Activated T-cell treated with anti-CD3 and anti-CD28 coated beads for 4 hours (primary cell): ENCODE measurements at places on chromosomes 4 and X.

GRCh38 chr4:38523524-38524448 is 140.2 kb upstream of the KLF3 start:
- no peak for DNase-seq

DNA sequence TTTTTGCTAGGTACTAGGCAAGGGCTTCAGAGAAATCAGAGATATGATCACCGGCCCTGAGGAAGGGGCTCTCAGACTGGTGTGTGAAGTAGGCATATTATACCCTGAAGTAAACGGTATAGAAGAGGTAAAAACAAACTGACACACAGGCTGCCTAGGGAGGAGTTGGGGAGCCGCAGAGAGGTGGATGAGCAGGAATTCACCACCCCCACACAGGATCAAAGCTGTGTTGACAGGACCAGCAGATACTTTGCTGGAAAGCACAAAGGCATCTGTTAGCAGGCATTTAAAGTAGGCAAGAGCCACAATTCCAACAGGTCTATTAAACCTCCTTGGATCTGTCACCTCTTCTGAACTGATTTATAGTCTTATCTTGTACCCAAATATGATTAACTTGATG is 71.8 kb upstream of the GPR34 start:
- DNase-seq: no peak

- no peak for DNase-seq
These were observed 945.3 kb upstream of the GRIA3 start for GRCh38 chrX:122238801-122239200.

GRCh38 chr4:19193274-19193981 is 1058.3 kb upstream of the SLIT2 start:
- no peak for DNase-seq

GRCh38 chr4:70818921-70819320 is 20.8 kb downstream of the GRSF1 start:
- DNase-seq: no peak

DNA sequence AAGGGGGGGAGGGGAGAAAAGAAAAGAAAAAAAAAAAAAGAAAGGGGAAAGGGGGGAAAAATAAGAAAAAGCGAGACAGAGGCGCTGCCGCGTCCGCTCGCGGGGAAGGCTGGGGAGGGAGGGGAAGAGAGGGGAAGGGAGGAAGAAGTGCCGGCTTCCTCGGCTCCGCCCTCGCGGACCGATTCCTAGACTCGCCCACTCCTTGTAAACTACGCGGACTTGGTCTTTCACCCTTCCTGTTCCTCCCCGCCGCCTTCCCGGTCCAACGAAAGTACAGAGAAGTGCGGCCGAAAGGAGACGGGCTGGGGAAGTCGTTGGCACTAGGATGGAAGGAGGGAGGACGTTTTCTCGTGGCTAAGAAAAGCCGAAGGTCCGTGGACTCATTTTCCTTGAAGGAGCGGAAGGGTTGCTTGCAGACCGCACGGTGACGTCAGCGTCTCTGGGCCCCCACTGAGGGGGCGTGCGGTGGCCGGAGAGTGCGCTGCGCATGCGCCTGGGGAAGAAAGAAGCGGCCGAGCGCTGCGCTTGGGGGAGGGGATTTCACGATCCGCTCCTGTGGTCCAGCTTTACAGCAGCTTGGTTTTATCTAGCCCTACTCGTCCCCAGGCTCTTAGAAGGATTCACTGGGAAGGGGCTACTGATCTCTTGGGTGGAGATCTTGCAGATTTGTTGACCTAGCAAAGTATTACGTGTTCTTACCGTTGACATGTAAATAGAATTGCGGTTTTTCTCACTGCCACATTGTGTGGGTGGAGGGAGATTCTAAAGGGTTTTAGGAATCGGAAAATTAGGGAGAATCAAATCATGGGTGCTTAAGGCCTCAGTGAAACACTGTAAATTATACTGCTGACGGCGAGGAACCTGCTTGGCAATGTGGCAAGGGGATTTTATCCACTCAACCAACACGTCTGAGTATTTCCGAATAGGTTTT is at the start of gene CCNI:
CCNI (minus strand) TSS at position 121 of the 931 bp plus-strand sequence. CDS start 9,627 bp downstream, outside the sequence.
- DNase-seq: peak; percentile 84

DNA sequence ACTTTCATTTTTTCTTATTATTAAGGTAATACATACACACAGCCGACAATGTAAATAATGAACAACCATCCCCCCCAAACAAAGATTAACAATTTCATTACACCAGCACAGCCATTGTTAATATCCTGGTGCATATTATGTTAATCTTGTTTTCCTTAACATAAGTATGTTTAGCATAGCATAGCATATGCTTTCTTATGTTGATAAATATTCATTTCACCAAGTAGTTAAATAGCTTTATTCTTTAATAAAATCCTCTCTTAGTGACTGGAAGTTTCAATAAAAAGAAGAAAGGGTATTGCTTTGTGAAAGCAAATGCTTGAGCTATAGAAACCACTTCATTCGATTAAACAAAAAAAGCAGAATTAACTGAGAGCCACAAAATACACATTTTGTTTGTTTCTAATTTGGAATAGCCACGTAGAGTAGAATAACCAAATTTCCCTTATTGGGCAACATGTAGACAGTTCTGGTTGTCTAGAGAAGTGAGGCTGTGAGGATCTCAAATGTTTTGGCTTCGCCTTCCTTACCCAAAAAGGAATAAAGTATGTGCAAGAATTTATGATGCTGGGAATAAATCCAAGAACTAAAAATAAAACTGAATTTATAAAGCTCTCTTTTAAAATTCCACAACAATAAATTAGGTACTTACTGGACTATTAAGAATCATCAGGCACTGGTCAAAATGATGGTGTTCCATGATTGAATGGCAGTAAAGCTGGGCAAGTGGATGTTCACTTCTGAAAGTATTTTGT is 118.0 kb downstream of the PDE5A start:
- no peak for DNase-seq

GRCh38 chrX:24034485-24034884 is 7.5 kb upstream of the KLHL15 start:
- DNase-seq: no peak

DNA sequence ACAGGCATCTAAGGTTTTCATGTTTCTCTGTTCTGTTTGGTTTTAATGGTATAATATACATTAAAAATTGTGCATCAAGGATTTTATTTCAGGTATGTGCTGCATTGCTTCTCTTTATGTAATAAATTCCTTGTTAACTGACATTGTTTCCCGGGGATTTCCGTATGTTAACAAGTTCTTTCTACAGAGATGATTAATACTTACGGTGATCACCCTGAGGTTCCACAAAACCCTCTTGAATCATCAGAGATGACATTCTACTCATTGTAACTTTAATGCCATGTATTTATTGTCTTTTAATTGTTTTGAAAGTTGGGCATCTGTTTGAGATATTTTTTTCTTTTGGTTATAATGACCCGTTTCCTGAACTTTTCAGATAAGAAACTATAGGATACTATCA is 37.5 kb downstream of the ARHGAP10 start:
- DNase-seq: no peak

GRCh38 chr4:125043486-125043885 is 271.3 kb upstream of the FAT4 start:
- no peak for DNase-seq

DNA sequence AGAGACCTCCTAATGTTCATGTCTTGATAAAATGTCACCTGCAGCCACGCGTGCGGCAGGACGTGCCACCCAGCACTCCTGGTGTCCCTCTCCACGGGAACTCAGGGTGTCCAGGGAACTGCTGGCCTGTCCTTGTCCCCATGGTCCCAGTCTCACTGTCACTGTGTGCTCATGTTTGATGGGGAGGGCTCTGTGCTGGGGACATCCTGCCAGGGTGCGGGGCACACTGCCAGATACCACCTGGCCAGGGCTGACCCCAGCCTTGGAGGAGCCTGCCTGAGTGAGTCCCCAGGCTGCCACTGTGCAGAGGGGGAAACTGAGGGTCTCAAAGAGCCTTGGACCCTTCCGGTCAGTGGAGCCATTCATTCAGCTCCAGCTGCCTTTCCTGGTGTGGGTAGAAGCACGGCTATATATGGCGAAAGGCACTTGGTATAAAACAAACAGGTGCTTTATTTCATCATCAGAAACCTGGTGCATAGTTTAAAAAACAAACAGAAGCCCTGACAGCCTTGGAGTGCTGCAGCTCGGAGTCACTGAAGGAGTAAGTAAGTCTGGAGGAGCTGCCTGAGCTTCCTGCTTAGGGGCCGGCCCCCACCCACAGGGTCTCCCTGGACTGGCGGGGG is 33.0 kb downstream of the NOP14 start:
- DNase-seq: no peak

- no peak for DNase-seq
These were observed 117.9 kb downstream of the PPEF1 start for GRCh38 chrX:18825375-18825774.

GRCh38 chrX:71923516-71923915 is 12.9 kb downstream of the NHSL2 start:
- DNase-seq: no peak

- DNase-seq: no peak
These were observed 268.6 kb upstream of the SLIT2 start for GRCh38 chr4:19983072-19983471.
